ENCODE measurements at places on chromosomes 4 and X.

DNA sequence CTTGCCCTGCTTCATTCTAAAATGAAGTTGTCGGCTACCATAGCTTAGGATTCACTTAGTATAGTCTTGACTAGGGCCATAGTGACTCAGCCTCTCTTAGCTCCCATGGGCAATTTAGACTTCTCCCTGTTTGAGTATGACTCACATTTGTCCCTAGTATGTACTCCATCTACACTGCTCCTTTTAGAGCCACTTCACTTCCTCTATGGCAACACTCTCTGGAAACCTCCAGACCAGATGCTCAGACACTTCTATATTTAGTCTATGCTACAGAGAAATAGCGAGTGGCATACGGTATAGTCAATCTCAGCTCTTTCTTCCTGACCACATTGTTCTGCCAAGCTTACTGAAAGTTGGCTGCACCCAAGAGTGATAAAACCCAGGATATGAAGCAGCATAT is 11.2 kb downstream of the MEPE start:
- no peak for DNase-seq

DNA sequence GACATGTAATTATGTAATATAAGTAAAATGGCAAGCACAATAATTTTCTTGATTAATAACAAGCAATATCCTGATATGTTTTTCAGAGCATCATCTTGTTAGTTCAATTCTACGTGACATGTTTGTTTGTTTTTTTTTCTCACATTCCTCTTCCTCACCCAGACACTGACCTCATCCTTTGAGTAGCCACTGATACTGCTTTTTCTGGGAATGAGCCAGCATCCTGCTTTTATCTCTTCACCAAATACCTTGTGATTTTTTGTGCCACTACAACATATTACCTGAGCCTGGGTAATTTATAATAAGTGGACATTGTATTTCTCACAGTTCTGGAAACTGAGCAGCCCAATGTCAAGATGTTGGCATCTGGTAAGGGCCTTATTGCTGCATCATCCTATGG is 484.0 kb downstream of the NAF1 start:
- DNase-seq, result no peak

- no peak for DNase-seq
These were observed 550.9 kb upstream of the BOD1L1 start for GRCh38 chr4:14178421-14178820.

GRCh38 chr4:4247696-4248028 is 361 bp downstream of the TMEM128 start:
- no peak for DNase-seq

DNA sequence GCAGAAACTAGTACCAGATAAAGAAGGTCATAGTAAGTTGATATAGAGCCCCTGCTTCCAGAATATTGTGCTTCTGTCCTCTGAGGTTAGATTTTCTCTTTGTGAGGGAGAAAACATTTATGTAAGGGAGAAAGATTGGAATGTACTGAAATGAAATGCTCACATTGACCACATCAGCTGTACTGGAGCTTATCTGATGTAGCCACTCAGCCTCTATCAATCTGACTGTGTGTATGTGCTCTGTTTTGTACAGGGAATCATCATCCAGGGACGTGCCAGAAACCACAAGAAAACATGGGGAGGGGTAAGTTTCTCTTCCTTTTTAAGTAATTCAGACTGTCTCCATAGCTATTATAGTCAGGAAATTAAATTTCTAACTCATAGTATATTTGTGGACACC is 56.8 kb downstream of the PRRG1 start:
- no peak for DNase-seq

GRCh38 chr4:56469489-56470210 is 2.2 kb downstream of the SRP72 start:
- no peak for DNase-seq

DNA sequence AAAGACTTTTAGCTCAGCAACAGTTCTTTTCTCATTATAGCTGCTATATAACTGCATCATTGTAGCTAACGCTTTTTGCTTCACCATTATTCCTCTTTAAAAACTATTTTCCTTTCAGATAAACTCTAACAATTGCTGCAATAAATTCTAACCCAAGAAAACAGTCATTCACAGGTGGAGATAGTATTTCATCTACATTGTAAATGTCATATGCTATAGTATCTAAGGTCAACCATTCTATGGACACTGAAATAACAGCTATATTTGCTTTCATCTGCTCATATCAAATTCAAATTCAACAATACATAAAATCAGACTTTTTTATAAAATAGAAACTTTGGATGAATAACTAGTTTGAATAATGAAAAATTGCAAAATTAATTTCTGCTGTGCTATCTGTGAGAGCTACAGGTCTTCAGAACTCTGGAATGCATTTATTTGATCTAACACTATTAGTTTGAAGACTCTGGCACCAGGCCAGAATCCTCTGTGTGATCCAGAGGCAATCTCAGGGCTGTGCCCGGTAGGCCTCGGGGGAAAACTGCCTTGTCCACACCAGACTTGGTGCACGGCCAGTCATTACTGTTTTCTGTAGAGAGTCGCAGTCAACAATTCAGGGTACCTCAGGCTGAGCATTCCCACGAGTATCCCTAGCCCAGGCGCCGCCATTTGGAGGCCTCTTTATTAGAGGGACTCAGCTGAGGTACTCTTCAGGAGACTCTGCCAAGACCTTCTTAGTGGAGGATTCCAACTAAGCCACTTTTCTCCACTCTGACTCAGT is 332.4 kb downstream of the SLC7A11 start:
- no peak for DNase-seq

- no peak for DNase-seq
These were observed 70.6 kb downstream of the ARFIP1 start for GRCh38 chr4:152850377-152850776.

All from cortex of kidney (tissue), 1 donor.